ENCODE measurements at places on chromosomes 5 and 9.

DNA sequence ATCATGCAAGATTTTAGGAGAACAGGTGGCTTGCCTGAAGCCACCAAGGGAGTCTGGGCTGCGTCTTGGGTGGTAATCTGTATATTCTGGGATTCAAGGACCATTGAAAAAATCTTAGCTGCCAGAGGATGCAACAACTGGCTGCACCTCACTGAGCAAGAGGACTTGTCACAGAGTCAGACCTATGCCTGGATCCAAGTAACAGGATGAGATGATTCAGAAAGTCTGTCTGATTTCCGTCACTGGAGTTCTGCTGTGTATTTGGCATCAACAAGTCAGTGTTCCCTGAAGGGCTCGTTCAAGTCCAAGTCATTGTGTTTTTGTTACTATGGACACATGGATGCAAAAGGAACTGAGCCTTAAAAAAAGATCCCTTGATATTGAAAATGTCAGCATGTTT lies 37.8 kb upstream of the CARTPT start:
- no peak for DNase-seq

- DNase-seq: no peak
Measured at GRCh38 chr5:79947567-79947966, 43.5 kb downstream of the MTX3 start.

GRCh38 chr9:120579139-120580050 lies 572 bp downstream of the CDK5RAP2 start:
- DNase-seq: no peak

- no peak for DNase-seq
Measured at GRCh38 chr5:22572941-22573340, 280.2 kb downstream of the CDH12 start.

DNA sequence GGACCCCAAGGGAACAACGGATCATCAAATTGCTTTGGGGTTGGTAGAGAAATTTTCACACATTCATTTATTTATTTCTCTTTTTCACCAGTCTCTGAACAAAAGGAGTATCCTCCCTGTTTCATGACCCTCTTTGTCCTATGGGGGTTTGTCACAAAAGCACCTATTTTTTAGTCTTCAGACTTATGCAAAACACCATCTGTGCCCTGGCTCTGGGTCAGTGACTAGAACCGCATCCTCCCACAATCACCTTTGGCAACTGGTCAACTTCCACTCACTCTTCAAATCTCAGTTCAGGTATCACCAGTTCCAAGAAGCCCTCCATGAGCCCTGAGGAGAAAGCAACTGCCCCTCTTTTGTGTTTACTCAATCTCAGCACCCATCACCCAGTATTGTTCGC lies 395.7 kb downstream of the CDK5RAP2 start:
- no peak for DNase-seq

GRCh38 chr5:98927242-98927988 lies 1.4 kb downstream of the CHD1 start:
- peak; percentile 80 for DNase-seq

DNA sequence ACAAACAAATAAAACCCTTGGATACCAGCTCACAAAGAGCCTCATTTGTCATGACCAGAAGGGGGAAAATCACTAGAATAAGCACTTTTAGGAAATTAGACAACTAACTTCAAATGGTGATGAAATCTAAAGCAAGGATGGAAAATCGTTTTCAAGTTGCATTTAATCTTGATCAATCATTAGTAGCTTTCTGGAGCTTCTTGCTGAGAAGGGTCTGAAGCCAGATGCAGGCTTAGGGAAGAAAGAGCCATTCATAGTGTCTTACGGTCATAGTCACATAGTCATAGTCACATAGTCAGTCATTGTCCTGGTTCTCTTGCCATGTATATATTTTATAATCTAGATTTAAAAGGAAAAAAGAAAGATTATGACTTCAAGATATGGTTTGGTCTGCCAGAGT lies 610.5 kb downstream of the ACTL7B start:
- DNase-seq: no peak

DNA sequence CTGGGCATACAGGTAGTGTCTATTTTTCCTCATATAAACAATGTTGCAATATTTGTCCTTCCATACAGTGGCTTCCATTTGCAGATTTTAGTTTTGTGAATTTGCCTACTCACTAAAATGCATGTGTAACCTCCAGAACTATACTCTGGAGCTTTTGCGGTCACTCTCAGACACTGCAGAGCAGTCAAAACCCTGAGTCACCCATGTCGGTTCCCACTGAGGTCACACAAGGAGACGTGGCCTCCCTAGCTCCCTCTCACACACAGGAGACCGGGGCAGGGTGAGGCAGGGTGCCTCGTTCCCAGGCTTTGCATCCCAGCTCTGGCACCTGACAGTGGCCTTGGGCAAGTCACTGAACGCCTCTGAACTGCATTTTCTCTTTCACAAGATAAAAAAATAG lies 55.5 kb upstream of the ZNF354A start:
- DNase-seq: no peak

DNA sequence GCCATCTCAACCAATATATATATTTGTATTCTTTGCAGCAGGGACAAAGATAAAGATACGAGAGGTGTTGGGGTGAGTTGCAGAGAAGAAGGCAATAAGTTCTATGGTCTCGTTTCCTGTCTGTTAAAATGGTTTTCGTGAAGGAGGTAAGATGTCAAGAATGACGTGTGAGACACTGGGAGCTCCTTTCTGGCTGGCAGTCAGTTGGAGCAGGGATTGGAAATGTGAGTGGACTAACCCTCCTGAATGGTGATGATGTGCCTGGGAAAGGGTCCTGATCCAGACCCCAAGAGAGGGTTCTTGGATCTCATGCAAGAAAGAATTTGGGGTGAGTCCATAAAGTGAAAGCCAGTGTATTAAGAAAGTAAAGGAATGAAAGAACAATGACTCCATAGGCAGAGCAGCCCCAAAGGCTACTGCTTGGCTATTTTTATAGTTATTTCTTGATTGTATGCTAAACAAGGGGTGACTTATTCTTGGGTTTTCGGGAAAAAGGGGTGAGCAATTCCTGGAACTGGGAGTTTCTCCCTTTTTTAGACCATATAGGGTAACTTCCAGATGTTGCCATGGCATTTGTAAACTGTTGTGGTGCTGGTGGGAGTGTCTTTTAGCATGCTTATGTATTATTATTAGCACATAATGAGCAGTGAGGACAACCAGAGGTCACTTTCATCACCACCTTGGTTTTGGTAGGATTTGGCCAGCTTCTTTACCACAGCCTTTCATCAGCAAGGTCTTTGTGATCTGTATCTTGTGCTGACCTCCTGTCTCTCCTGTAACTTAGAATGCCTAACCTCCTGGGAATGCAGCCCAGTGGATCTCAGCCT lies 53.7 kb downstream of the SPATA31C2 start:
- DNase-seq: no peak

DNA sequence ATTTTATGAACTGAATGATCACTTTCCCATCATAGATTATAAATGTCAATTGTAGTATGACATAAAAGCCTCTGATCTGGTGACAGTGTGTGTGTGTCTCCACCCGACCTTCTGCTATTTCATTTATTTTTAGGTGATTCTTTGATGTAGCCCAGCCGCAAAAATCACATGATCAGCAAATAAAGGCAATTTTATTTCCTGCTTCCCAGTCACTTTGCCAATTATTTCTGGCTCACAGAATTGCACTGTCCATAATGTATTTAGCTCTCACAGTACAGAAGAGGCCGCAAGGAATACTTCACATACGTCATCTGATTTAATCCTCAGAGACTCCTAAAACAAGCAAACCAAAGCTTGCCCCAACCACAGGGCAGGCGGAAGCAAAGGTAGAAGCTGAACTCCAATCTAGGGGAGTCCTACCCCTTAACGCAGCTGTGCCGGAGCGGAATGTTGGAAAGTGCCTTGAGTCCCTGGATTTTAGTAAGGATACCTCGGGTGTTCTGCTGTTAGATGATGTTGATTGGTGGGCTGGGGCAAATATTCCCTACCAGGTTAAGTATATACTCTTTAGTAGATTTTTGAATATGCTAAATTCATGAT lies 384.0 kb upstream of the IRX4 start:
- DNase-seq: no peak

GRCh38 chr5:130055572-130055971 lies 151.3 kb downstream of the CHSY3 start:
- no peak for DNase-seq

- no peak for DNase-seq
Measured at GRCh38 chr5:28729067-28729466, 1690.7 kb upstream of the CDH9 start.

- no peak for DNase-seq
Measured at GRCh38 chr9:135848341-135849047, 58.9 kb downstream of the CAMSAP1 start.

DNA sequence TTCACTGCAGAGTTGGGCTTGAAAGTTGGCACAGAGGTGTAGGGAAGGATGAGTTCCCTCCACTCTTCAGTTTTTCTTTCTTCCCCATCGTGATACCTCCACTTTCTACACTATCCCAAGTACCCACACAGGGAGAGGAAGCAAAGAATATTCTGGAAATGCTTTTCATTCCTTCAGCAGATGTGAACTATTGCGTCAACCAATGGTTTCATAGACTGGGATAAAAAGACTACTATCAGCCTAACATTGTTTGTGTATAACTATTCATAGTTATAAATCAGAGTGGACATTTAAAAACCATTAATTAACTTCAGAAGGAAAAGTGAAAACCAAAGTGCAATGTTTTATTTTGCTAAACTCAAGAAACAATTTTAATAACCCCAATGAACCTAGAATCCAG lies 63.6 kb upstream of the MAMDC2 start:
- DNase-seq: no peak

GRCh38 chr5:90398726-90399125 lies 10.8 kb downstream of the CETN3 start:
- DNase-seq: no peak

DNA sequence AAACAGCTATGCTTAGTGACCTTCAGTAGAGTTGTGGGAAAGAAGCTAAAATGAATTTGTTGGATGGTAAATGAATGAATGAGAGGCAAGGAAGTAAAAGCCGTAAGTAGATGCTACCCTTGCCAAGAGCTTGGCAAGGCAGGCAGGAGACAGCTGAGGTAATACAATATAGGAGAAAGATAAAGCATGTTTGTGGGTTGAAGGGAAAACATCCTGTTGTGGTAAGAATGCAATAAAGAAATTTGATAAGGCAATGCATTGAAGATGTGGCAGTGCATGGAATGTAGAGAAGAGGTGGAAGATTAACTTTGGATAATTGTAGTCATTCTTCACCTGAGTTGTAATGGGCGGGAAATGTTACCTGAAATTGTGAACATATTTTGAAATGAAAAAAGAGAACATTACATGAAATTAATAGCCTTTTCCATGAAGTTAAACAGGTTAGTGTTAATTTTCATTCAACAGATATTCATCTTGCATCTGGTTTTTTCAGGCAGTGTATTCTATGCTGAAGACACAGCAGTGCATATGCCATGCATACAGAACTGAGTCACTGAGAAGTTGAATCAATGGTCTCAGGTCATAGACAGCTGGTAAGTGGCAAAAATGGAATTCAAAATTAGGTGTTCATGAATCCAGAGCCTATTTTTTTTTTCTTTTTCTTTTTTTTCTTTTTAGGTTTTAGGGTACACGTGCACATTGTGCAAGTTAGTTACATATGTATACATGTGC lies 43.4 kb upstream of the SPINK5 start:
- no peak for DNase-seq

DNA sequence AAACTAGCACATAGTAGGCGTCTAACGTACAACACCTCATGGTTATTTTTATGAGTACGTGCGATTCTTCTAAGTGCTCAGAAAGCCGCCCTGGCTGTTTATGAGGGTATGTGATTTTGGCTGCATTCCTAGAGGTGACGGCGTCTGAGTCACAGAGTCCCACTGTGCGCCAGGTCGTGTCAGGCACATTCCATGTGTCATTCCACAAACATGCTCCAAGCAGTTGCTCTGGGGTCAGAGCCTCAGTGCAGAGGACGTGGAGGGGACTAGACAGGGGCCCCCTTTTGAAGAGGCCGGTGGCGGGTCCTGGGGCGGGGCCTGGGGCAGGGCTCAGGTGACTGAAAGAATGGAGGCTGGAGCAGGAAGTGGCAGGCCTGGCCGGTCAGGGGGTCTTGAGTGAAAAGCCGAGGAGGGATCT lies 51.9 kb downstream of the NEK6 start:
- no peak for DNase-seq

GRCh38 chr5:170880084-170880483 lies 18.3 kb downstream of the RANBP17 start:
- DNase-seq: no peak

- no peak for DNase-seq
Measured at GRCh38 chr9:137019891-137020683, 8.0 kb downstream of the ABCA2 start.
